Fibroblast of skin of abdomen (primary cell): ENCODE measurements at places on chromosomes 7 and 10.

GRCh38 chr10:128050936-128051335 is 75.3 kb downstream of the MKI67 start:
- DNase-seq: no peak

DNA sequence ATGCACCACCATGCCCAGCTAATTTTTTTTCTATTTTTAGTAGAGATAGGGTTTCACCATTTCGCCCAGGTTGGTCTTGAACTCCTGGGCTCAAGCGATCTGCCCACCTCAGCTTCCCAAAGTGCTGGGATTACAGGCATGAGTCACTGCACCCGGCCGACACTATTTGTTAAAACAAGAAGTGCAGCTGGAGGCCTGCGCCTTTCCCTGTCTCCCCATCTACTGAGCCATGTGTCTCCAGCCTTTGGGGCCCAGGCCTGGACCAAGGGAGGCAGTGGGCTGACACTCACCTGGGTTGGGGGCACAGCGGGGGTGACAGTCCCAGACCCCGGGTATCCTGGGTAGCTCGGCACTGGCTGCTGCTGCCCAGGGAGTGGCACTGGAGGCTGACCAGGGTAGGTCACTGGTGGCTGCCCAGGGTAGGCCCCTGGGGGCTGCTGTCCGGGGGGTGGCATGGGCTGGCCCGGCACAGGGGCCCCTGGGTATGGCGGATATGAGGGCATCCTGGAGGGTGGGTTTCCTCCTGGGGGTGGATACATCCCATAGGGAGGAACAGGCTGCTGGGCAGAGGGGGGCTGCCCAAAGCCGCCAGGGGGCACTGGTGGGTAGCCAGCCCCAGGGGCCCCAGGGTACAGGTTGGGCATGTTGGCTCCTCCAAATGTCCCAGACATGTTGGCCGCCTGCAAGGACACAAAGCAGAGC is 36.3 kb downstream of the PLAC9 start:
- DNase-seq: no peak

DNA sequence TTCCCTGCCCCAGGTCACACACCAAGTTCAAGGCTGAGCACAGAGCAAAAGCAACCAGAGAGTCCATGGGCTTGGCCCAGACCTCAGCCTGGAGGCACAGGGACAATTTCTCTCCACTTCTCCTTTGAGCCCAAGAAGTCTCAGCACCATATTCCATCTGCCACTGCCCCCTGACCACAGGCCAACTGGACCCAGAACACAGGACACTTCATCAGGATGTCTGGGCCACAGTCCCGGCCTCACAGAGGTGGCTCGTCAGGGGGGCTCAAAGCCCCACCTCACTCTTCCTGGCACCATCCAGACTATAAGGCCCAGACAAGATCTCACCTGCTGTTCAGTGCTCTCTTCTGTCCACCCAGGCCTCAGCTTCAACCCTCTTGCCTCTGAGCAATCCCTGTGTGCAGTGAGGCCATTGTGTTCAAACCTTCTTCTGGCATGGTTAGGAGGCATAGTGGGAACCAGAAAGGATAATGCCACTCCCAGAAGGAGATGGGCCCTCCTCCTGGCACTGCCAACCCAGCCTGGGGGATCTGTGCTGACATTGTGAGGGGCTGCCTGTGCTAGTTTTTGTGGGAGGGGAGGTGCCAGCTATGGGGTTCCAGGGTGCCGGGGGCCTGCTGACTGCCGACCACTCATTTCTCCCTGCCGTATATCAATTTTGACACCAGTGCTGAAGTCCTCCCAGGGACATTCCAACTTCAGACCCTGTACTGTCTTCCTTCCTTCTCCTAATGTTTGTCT is 49.7 kb upstream of the ANTXRL start:
- no peak for DNase-seq

GRCh38 chr7:48452218-48452617 is 281.0 kb downstream of the ABCA13 start:
- no peak for DNase-seq

GRCh38 chr7:36966039-36966438 is 241.7 kb upstream of the AOAH start:
- no peak for DNase-seq

DNA sequence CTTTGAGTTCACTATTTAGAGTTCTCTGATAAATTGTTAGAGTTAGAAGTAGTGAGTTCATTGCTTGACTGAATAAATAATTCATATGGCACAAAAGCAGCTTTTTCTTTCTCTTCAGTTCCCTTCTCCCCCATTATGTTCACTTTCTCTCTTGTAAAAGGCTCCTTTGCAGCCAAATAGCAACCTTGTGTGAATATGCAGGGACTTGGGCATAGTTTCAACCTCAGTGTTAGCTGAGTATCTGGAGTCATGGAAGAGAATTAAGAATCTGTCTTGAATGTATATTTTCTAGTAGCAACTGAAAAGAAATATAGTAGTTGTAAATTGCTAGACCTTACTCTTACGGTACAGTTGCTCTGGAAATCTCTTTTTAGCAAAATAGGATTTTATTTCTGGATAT is 31.9 kb downstream of the ZEB1 start:
- DNase-seq: no peak

- no peak for DNase-seq
Measured at GRCh38 chr10:506451-507354, 182.8 kb downstream of the DIP2C start.

GRCh38 chr7:105198223-105198622 is 184.2 kb downstream of the KMT2E start:
- DNase-seq: peak; percentile 92

DNA sequence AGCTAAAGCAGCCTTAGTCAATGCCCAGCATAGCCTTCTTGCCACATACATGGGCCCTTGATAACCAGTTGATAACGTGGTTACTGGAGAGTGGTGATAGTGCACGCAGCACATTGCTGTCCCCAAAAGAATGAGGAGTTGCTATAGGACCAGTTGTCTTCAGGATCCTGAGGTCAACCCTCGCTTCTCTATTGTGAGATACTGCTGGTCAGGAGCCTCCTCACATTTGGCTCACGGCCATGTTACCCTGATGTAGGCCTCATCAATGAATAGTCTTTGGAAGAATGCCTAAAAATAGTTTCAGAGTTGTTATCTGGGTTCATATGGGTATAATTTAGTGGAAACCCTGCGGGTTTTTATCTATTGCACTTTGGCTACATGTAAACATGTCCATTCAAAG is 230.7 kb downstream of the VTI1A start:
- no peak for DNase-seq

DNA sequence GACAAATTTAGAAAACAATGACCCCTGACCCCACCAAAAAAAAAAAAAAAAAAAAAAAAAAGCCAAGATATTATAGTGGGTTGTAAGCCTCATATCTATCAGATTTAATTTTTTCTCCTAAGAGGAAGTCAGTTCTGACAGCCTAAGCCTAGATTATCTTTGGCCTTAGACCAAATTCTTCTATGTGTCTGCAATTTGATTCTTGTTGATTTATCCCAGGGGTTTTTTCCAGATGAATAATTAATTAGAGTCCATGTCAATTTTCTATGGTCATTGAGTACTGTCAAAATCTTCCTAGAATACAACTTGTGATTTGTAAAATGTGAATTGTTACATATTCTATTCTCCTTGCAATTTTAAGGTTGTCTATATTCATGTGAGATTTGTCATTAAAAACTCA is 151.6 kb upstream of the CACNA2D1 start:
- no peak for DNase-seq

DNA sequence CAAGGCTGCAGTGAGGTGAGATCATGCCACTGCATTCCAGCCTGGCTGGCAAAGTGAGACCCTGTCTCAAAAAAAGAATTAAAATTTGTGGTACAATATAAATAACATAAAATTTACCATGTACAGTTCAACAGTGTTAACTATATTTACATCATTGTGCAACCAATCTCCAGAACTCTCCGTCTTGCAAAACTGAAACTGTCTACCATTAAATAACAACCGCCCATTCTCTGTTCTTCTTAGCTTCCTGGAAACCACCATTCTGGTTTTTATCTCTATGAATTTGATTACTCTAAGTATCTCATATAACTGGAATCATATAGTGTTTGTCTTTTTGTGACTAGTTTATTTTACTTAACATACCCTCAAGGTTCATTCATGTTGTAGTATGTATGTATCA is 167.6 kb downstream of the AUTS2 start:
- DNase-seq: no peak

GRCh38 chr10:122054048-122055025 is 65.4 kb downstream of the TACC2 start:
- DNase-seq: peak; percentile 14

DNA sequence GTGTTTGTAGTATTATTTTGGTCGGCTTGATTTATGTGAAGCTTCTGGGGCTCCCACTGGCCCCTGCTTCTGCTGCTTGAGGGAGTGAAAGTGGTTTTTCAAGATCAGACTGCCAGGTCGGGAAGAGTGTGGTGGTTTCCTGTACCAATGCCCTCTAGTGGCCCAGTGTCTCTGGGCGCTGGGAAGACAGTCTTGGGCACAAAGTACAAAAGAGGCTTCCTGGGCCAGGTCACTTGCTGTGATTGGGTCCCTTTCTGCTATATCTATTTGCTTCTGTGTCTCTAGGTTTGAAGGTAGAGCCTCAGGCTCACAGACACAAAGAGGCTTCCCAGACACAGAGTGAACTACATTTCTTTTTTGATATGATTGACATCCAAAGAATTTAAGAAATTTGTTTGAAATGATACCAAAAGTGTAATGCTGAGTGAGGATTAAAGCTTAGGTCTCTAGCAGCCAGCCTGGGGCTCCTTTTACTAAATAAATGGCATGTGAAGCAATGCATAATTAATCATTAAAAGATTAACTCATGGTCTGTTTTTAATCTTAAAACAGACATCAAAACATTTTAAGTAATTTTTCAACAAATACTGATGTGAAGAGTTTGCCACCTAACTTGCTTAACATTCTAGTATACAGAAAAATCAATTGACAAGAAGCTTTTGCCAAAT is 36.3 kb downstream of the ABCB1 start:
- DNase-seq: peak; percentile 14

- DNase-seq: no peak
Measured at GRCh38 chr7:142876236-142876960, 9.1 kb downstream of the TRPV6 start.

GRCh38 chr7:18202315-18203045 is 174.8 kb upstream of the PRPS1L1 start:
- DNase-seq: no peak

GRCh38 chr7:117274951-117275350 is 47.9 kb downstream of the WNT2 start:
- no peak for DNase-seq

- DNase-seq: no peak
Measured at GRCh38 chr7:150377635-150378034, 1.5 kb upstream of the ZNF775 start.

DNA sequence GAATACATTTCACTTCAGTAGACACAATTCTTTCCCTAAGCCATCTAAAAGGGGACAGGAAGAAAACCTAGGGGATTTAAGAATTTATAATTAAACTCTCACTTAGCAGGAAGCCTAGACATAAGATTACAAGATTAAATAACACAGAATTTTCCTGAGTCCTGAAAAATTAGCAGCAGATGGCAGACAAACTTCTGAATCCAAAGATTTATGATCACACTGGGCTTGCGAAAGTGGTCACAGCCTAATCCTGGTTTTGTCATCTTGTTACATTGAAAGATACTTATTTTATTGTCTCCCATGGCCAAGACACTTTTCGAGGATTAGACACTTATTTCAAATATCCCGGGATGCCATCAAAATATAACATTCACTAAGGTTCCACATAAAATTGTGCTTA is 2.9 kb downstream of the ERLIN1 start:
- DNase-seq: no peak

DNA sequence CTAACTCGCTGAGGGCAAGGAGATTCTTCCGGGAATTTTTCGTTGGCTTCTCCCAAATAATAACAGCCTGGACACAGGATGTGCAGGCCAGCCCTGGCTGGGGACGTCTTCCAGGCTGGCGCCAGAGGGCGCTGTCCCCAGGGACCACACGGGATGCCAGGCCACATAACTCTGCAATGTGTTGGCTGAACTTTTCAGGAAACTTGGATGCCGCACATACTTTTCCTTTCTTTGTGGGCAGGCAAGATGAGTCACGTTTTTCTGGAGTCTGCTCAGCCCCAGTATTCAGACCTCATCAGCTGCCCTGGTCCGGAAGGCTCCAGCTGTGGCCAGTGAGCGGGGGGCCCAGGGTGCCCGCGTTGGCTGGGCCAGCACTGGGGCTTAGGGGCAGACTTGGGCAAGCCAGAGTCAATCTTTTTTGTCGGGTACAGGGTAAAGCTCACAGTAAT is 122.7 kb downstream of the PRKAG2 start:
- DNase-seq: peak; percentile 99

- DNase-seq: peak; percentile 54
Measured at GRCh38 chr10:5927306-5927705, 37.3 kb downstream of the FBH1 start.

- no peak for DNase-seq
Measured at GRCh38 chr7:97871659-97872024, 566 bp downstream of the ASNS start.

DNA sequence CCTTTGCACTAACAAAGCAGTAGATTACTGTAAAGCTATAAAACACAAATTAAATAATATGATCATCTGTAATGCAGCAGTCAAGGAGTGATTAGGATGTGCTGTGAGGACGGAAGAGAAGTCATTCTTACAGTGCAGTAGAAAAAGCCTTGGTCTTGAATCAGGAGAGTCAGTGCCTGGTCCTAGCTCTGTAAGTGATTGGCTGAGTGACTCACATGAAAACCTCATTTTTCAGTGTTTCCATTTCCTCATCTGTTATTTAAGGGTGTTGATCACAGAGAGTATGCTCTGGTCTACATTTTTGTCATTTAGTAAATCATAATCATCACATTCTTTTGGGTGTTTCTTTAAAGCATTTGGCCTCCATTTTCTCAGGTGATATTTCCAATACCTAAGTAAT is 717.8 kb downstream of the LRMDA start:
- peak; percentile 32 for DNase-seq

GRCh38 chr7:26646336-26647048 is 217.9 kb downstream of the SKAP2 start:
- peak; percentile 65 for DNase-seq

DNA sequence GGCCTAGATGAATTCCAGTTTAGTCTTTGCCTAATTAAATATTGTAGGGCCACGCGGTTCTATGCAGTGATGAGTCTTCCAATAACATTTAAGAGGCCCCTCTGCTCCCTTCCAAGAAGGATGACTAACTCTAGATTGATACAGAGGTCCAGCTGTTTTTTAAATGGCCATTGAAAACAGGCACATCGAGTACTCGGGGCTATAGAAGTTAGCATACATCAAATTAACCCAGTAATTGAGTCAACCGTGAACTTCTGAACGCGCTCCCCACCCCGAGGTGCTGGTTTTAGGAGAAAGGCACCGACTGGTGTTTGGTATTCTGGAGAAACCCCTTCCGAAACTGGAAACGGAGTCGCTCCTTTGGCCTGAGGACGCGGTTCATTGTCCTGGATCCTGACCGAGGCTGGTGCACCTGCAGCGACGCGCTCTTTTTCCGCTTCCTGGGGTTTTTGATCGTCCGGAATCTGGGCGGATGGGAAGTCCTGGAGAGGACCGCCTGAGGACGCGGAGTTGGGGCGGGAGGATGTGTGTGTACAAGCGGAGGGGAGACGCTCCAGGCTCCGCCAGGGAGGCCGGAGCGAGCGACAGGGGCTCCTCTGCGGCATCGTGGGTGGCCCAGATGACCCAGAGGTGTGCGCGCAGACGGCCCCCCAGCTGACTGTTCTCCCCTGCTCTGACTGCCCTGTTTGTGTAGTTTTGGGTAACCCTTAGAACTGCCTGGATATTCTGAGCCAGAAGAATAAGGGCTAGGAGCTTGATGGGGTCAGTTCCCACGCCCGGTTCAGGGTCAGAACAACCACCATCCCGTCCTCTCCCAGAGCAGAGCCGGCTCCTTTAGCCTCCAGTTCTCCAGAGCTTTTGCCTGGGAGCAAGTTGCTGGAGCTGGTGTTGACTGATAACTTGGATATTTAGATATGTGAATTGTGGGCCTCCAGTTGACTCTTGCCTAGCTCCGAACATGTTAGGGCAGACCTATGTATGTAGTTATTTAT is 711 bp downstream of the FAM221A start:
- DNase-seq: peak; percentile 39
